ENCODE measurements at places on chromosomes 3 and 15.

DNA sequence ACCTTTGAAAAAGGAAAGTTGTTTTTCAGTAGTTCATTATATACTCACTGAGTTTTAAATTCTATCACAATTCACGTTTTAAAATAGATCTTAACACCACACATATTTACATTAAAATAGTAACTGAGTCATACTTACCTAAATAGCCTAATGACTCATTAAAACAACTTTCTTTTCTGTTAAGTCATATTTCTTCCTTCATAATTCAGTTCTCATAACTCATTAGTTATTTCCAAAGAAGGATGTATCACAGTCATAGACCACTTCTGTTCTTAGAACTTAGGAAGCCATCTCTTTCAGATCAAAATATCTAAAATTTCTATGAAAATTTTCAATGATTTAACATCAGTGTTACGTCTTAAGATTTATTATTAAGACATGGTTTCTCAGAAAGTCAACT is 885.9 kb downstream of the FHIT start:
- no peak for DNase-seq

DNA sequence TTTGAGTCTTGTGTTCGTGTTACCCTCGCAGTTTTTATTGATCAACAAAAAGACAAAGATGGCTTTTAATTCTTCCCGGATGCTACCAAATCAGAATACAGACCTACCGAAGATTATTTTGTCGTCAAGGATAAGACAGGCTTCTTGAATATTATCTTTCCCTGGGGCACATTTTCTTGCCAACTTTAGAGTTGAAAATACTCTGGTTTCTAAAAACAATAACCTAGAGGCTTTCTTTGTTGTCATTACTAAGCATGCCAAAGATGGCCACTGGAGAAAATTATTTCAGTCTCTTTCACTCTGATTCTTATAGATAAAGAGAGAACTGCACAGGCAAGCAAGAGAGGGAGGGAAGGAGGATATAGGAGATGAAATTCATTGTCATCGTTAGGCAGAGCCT is 33.9 kb downstream of the OXNAD1 start:
- DNase-seq = no peak

GRCh38 chr15:60006873-60007272 is 2.8 kb downstream of the FOXB1 start:
- DNase-seq = no peak

DNA sequence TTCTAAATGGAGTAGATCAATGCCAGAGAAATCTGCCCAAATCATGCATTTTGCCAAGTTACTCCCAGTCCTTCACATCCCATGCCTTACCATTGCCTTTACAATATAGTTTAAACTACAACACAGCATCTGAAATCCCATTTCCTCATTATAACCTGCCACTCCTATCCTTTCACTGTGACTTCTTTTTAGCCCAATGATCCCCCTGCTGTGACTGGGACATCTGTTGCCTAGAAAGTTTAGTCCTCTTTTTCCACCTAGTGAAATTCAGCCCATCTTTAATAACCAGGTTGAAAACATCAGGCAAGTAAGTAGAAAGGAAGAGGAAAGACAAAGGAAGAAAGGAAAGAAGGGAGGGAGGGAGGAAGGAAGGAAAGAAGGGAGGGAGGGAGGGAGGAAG is 627.9 kb upstream of the ZNF385D start:
- DNase-seq = no peak

DNA sequence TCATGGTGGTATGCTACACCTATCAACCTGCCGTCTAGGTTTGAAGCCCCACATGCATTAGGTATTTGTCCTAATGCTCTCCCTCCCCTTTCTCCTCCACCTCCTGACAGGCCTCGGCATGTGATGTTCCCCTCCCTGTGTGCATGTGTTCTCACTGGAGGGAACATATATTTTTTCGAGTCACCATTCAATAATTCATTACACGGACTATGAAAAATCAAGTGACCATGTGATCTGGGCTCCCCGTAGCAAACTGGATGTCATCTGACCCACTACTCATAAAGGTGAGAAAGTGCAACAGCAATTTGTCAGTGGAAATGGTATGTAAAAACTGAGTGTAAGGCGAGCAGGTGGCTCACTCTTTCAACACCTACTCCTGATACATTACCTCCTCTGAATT is 224.3 kb upstream of the RASGRP1 start:
- DNase-seq = no peak

GRCh38 chr15:86312486-86312885 is 232.8 kb downstream of the AGBL1 start:
- DNase-seq = no peak

GRCh38 chr15:46709460-46710083 is 1007.7 kb upstream of the SEMA6D start:
- no peak for DNase-seq

GRCh38 chr15:78540871-78541743 is 863 bp downstream of the PSMA4 start:
- DNase-seq = no peak

GRCh38 chr3:71285086-71285485 is 298.4 kb downstream of the FOXP1 start:
- DNase-seq = no peak

DNA sequence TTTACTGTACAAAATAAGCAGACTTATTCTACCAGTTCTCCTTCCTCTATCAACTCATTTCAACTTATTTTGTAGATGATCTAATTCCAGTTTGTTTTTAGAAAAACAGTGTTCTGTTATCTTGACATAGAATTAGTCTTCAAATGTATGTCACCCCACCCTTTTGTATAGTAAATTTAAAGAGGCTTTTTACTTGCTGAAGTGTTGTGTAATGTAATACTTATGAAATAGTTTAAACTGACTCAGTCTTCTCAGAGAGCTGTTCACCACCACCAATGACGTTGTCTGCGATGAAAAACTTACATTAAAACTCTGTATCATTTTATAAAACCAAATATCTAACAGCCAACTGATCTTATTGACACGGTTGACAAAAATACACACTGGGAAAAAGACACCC is 82.9 kb downstream of the RAP2B start:
- DNase-seq = no peak

GRCh38 chr15:101579631-101580163 is 72.5 kb downstream of the TM2D3 start:
- DNase-seq = no peak

- no peak for DNase-seq
These were observed 1.4 kb downstream of the MAPKBP1 start for GRCh38 chr15:41775651-41776050.

DNA sequence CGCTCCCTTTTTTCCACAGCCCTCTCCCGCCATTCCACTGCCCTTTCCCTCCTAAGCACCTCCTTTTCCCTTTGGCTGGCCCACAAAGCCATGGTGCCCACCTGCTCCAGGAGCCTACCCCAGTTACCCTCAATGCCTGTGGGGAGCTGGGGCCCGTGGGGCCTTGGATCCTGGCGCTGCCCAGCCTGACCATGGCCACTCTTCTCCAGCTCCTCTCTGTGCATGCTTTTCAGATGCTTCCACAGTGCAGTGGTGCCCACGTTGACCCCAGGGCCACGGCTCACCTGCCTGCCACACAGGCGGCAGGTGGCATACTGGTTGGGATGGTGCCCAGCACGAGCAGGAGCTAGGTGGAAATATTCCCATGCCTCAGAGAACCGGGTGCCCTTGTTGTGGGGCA is 1.5 kb downstream of the ZBED2 start:
- DNase-seq = no peak

DNA sequence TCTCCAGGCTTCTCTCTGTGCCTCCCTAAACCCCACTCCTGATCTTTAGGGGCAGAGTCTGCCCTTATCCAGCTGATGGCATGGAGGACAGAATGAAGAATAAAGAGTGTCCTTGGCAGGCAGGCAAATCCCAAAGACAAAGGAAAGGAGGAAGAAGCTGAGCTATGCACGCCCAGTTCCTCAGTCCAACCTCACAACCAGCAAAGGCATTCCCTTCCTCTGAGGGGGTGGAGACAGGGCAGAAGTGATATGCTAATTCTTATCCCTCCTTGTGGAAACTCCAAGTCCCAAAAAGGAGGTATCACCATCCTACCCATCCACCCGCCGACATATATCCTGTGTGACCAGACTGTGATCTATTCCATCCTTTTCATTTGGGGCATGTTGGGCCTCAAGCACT is 10.5 kb upstream of the CCDC54 start:
- no peak for DNase-seq

DNA sequence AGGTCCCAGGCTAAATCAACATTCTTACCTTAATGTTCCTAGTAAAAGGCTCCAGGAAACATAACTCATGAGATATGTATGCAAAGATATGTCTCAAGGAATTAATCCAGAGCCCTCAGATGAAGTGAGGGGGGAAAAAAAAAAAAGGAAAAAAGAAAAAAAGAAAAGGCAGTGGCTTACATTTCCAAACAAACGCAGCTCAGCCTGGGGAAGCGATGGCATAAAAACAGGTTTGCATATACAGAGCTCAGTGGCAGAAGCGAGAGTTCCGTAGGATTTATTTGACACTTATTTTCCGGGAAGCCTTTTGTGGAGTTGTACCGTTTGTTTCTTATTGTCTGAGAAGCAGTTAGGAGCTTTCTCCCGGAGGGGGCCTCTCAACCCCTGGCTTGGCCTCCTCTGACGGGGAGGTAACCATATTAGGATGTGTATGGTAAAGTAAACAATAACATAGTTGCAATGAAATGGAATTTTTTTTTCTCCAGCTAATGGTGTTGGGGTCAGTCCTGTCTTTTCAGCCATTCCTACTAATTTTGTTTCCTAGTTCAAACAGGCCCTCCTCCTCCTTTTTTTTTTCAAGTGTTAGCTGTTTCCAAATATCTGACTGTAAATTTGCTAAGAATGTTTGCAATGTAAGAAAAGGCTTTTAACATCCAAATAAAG is 338.6 kb downstream of the FOXP1 start:
- no peak for DNase-seq

DNA sequence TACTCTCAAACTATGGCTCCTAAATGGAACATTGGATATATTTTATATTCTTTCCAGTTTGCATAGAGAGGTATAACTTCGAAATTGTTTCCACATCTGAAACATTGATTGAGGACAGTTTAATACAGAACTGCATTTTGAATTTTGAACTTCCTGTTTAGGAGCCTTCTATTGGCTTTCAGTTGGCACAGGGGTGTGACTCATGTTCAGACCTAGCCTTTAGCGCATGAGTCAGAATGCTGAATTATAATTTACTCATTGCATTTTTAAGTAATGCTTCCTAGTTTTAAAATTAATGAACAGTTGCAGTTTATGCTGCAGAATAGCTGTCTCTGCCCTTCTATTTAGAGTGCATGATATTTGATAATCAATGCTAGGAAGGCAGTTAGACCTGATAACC is 751.7 kb downstream of the CADM2 start:
- no peak for DNase-seq

DNA sequence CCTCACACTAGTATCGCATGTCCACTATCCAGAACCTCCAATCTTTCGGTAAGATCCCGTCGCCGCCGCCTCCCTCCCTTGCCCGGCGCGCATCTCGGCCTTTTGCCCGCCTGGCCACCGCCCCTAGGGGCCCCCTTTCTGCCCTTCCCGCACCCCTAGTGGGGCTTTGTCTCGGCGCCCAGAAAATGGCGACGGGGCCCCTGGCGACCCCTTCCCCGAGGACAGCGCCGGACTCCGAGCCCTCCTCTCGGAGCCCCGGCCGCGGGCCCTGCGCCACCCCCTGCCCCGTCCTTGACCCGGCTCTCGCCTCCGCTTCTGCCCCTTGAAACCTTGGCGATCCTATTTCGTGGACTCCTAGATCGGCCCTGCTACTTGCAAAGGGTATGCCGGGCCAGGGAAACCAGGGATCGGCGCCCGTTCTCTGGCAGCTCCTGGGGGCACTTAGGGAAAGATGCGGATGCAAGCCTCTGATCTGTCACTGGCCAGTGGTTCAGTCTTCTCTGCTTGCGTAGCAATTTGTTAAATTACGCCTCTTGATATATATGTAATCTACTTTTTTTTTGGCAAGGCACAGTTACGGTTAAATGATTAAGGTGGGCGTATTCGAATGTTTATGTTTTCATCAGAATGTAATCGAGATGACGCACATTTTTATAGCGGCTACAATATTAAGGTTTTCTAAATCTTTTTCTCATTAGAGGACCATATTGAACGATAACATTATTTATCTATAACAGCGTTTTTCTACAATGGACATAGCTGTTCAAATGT is 603 bp downstream of the EIF1B start:
- DNase-seq = peak; percentile 84

DNA sequence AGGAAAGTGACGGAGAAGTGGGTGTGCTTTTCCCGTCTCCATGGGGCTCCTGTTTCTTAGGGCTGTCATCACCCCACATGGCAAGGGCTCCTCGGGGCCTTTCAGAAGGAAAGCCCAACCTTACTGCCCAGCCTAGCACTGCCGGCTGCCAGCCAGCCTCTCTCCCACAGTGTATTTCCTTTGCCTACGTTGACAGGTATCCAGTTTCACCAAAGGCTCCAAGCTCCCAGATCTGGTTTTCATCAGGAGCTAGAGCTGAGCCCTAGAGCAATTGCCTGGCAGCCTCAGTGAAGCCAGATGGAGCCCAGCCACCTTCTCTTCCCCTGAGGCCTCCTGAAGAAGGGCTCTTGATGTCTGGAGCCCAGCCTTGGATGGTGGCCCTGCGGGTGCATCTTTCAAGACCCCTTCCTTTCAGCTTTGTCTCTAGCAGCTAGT is 20.2 kb downstream of the CRABP1 start:
- no peak for DNase-seq

- no peak for DNase-seq
These were observed 51.7 kb downstream of the WDR49 start for GRCh38 chr3:167602041-167602440.

DNA sequence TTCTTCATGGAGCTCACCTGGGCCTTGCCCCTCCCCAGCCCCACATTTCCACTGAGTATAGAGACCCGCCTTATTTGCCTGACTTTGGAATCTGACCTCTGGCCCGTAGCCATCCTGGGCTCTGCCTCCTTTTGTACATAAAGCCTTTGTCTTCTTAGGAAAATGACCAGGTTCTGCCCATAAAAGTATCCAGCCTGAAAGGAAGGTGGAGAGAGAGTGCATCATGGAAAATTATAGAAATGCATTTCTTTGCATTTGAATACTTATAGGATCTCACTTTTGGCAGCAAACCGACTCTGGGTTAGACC is 3.6 kb upstream of the SH2D7 start:
- no peak for DNase-seq

DNA sequence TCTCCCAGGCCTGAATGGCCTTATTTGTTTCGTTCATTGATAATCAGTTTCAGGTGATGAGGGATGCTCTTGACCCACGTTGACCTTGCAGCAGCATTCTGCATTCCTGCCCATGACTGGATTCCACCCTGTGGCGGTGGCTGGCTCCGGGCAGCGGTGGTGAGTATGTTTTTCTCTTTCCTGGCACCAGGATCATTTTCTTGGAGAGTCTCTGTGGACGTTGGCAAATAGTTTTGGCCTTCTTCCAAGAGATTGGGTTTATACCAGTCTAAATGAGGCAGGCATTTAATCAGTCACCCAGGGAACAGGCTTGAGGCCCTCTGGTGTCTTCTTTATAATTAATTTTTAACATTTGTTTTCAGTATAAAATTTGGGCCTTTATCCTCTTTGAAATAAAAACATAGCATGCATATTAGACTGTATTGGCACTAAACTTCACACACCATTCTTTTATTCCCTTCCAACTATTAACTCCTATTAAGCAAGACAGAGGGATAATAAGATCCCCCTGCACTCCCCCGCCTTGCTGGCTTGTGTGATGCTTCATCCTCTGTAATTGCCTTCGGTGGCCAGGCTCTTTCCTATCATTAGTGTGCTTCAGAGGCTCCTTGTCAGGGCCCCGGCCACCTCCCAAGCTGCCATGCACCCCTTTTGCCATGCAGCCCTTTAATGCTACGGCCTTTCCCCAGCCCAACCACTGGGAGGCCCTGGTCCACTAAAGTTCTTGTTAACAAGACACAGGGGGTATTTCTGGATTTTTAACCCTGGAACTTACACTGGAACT is 176.2 kb upstream of the TOPAZ1 start:
- DNase-seq = no peak

- no peak for DNase-seq
These were observed 45.7 kb downstream of the TCF12 start for GRCh38 chr15:56964182-56964581.

All from left forelimb (tissue), 1 donor.